ENCODE measurements at places on chromosomes 6 and 20. TPM values are rescaled to one million over a fixed set of nuclear protein-coding genes. Genes with fewer than 3 reads are reported as not detected.

Gene ECI2
- 126 TPM for total RNA-seq

Gene MUC21
- total RNA-seq, result not detected

Gene ARMH2
- not detected for total RNA-seq

GRCh38 chr6:157001716-157002115 lies 224.5 kb downstream of the ARID1B start:
- no peak for DNase-seq

Gene NKX2-2
- total RNA-seq, result not detected

Gene PCSK2
- total RNA-seq, result not detected

Gene SMOC2
- total RNA-seq, result 0.10 TPM

- DNase-seq, result no peak
These were observed 6.5 kb upstream of the UQCC2 start for GRCh38 chr6:33717934-33718455.

- DNase-seq, result peak; percentile 22
These were observed 59.9 kb downstream of the TSHZ2 start for GRCh38 chr20:53032046-53032445.

Gene SEMG1
- total RNA-seq, result not detected

Gene SNAP25
- total RNA-seq, result 0.35 TPM

All from renal cortical epithelial cell (primary cell).